ENCODE measurements at places on chromosomes 5 and 9.
A peak's percentile ranks its signal among the peaks of the same experiment; 100 is the strongest.

GRCh38 chr5:86686046-86686445 is 68.3 kb downstream of the COX7C start:
- no peak for DNase-seq

DNA sequence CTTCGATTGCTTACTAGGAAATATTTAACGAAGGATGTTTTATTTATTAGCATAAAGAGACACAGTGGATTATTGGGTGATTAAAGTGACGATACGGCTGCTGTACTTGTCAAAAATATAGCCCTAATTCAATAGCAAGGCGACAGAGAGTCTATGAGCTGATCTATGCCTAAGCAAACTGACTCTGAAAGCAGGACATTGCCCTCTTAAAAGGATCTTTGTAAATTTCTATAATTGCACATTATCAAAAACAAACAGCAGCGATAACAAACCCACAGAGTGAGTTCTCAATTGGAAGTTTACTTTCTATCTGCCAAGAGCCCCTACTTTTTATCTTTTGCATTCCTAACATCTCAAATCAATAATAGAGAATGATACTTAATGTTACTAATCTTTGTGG is 31.4 kb downstream of the TLX3 start:
- DNase-seq = no peak

GRCh38 chr9:80867731-80868130 is 821.6 kb downstream of the TLE1 start:
- DNase-seq = no peak

GRCh38 chr5:79505138-79505537 is 8.8 kb downstream of the HOMER1 start:
- no peak for DNase-seq

DNA sequence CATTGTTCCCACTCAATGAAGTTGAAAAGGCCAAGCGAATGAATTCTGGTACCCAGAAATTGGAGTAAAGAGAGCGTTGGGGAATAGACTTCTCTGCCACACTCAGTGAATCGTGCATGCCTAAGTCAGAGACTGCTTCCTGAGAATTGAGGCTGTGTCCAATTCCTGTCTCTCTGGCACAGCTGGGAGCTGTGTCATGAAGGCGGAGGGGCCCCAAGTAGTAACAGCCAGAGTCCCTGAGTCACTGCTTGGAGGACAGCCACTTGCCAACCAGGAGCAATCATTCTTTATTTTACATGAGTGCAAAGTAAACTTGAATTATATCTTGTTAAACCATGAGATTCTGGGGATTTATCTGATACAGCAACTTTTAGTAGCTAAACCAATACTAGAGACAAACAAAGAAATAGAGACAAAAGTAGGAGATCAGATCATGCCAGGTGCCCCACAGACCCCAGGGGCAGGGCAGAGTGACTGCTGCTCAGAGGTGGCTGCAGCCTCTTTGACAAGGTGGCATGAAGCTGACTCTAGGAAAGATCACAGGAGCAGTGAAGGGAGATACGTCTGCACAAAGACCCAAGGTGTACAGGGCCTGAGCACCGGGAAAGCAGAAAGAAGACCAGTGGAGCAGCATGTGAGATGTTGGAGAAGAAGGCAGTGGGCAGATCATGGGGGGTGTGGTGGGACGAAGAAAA is 246.0 kb downstream of the GADD45G start:
- no peak for DNase-seq

DNA sequence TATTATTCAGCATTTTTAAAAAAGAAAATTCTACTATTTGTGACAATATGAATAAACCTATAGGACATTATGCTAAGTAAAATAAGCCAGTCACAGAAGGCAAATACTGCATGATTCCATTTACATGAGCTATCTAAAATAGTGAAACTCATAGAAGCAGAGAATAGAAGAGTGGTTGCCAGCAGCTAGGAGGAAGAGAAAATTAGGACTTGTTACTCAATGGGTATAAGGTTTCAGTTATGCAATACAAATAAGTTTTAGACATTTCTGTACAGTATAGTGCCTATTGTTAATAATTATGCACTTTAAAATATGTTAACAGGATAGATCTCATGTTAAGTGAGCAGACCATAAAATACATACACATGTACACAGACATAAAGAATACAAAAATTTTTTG is 73.8 kb upstream of the SPINK5 start:
- peak; percentile 18 for DNase-seq

- DNase-seq = no peak
Measured at GRCh38 chr5:146052780-146053179, 52.6 kb downstream of the PLAC8L1 start.

DNA sequence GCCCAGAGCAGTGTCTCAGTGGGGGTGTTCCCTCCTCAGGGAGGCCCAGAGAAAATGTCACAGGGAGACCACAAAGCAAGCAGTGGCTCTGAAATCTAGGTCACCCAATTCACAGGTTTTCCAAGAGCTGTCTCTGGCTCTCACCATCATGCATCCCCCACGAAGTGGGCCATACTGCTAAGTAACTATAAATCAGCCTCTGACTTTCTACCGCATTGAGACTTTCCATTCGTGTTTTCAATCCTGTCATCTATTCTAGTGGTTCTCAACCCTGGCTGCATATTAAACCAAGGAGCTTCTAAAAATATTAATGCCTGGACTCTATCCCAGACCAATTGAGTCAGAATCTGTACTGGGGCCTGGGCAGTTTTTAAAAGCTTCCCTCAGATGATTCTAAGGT is 2.0 kb upstream of the C1QTNF3 start:
- no peak for DNase-seq

- peak; percentile 54 for DNase-seq
Measured at GRCh38 chr5:32076699-32077695, 97.1 kb downstream of the GOLPH3 start.

- DNase-seq = no peak
Measured at GRCh38 chr5:135690466-135690865, 111.7 kb upstream of the CXCL14 start.

DNA sequence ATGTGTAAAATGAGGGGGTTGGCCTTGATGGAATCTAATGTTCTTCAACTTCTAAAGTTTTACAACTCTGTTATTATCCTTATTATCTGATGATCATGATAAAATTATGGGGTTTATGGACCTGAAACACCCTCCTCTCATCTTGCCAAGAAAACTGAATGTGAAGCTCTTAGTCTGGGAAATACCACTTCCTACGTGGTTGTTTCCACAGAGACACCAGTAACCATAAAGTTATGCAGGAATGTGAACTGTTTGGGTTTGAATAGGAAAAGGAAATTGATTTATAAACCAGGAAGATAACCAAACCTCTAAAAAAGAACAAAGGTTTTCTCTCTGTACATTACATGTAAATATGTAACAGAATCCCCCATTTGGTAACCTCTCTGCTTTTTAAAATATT is 28.3 kb upstream of the RAI14 start:
- DNase-seq = no peak

DNA sequence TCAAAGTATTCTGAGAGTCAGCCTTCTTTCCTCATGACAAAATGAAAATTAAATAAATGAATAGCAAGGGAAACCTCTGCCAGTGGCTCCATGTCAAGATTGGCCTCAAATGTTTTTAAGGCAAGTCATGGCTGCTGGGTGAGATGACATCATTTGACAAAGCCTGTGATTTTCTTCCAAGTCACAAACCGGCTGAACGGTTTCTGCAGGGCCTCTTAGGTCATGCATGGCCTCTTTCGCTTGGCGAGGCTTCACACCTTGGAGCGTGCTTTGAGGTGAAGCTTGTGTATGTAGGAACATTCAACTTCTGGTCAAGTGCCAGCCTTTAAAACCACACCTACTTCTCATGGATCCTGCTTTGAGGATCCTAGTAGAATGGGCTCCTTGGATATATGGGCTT is 161.0 kb upstream of the ZNF618 start:
- DNase-seq = no peak

GRCh38 chr5:132639706-132640130 is 18.3 kb upstream of the IL13 start:
- DNase-seq = no peak

GRCh38 chr9:92547356-92547755 is 11.6 kb upstream of the ECM2 start:
- no peak for DNase-seq

GRCh38 chr9:116501871-116502270 is 185.2 kb upstream of the TRIM32 start:
- DNase-seq = no peak

- DNase-seq = no peak
Measured at GRCh38 chr9:119483153-119483552, 113.9 kb upstream of the BRINP1 start.

GRCh38 chr5:69019668-69020375 is 74.0 kb upstream of the SLC30A5 start:
- DNase-seq = no peak

- DNase-seq = no peak
Measured at GRCh38 chr9:120875195-120875565, 1.8 kb downstream of the PHF19 start.

GRCh38 chr5:14810928-14811572 is 60.5 kb downstream of the ANKH start:
- DNase-seq = no peak

DNA sequence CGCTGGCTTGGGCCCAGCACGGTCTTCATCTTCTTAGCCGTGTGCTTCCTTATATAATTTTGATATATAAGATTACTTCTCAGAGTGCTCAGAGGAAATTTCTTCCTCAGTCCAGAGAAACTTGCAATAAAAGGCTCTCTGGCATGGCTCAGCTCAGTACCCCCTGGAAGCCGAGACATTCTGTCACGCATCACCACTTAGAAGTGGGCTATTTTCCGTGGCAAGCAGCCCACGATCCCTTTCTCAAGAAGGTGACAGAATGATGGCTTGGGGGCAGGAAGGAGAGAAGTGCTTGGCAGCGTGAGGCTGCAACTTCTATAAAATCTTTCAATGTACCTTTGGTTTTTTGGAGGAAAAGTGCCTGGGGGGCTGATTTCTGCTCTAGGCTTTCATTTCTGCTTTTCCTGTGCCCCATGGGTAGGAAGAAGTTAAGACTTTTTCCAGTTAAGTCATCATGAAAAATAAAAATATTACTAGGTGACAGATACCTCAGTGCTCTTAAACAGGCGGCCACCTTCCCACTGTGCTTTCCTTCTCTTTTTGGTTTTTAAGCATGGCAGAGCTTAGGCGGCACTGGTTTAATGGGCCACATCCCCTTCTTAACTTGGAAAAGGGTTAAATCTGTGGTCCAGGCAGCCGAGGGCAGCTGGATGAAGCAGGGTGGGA is 104.6 kb downstream of the MVB12B start:
- no peak for DNase-seq

- no peak for DNase-seq
Measured at GRCh38 chr9:78973907-78974306, 597.9 kb upstream of the TLE4 start.

DNA sequence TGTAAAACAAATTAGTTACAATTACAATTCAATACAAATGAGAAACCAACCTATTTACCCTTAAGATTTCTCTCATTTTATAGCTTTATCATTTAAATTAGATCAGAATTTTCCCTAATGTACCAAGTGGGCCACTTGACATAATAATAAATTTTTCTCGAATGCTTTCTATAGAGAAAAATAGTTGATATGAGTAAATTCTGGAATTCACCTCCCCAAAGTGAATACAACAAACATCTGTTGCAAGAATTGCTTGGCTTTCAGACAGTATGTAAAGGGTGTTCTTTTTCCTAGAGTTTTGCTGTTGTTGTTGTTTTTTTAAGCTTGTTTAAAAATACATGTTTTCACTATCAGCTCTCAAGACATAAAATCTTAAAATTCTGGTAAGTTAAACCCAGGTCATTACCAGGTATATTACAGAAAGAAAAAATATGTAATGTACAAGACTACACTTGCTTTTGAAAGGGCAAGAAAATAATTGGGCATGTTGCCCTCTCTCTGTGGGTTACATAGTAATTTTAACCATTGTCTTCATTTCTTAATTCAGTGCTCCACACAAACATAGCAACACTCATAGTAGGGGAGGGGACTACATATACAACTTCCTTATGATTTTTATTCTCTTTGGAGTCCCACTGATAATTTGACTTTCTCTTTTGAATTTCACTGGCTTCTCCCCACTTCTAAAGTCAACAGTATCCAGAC is 200.6 kb downstream of the ARL15 start:
- no peak for DNase-seq
